ENCODE measurements at places on chromosomes 12 and 14. TPM values are rescaled to one million over a fixed set of nuclear protein-coding genes. Genes with fewer than 3 reads are reported as not detected.

Gene KRT75
- not detected for total RNA-seq

Gene CLEC7A
- total RNA-seq = not detected

Gene CLBA1
- 5.3 TPM for total RNA-seq

Gene ERH
- 273 TPM for total RNA-seq

DNA sequence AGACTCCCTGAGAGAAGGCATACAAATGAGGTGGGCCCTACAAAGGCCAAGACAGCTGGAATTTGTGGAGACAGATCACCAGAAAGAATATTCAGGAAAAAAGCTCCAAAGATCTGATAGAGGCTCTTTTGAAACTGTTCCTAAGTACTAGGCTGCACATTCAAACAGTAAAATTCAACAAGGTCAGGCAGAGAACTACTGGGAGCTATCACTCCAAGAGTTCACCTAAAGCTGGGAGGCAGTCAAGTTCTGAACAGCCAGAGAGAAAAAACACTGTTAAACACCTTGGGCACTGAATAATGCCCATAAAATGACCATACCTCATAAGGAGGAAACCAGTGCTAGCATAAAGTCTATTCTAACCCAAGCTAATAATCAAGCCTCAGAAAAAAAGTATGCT, 28.6 kb downstream of the MED13L start:
- no peak for DNase-seq

- DNase-seq = no peak
Measured at GRCh38 chr12:71524626-71525025, 85.0 kb downstream of the LGR5 start.

DNA sequence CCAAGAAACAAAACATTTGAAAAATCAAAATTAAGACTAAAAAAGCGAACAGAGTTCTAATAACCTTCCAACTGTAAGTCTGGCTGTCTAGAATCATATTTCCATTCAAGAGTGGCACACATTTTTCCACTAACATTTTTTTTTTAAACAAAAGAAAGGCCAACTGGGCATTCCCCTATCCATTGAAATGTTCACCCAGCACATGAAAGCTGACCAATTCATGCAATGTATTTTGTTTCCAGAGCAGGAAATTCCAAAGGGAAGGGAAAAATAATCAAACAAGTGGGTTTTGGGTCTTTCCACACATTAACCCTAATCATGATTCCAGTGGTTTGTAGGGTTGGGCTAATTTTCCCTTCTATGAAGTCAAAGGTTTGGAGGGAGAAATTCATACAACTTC, 206.5 kb downstream of the CALM1 start:
- peak; percentile 72 for DNase-seq

DNA sequence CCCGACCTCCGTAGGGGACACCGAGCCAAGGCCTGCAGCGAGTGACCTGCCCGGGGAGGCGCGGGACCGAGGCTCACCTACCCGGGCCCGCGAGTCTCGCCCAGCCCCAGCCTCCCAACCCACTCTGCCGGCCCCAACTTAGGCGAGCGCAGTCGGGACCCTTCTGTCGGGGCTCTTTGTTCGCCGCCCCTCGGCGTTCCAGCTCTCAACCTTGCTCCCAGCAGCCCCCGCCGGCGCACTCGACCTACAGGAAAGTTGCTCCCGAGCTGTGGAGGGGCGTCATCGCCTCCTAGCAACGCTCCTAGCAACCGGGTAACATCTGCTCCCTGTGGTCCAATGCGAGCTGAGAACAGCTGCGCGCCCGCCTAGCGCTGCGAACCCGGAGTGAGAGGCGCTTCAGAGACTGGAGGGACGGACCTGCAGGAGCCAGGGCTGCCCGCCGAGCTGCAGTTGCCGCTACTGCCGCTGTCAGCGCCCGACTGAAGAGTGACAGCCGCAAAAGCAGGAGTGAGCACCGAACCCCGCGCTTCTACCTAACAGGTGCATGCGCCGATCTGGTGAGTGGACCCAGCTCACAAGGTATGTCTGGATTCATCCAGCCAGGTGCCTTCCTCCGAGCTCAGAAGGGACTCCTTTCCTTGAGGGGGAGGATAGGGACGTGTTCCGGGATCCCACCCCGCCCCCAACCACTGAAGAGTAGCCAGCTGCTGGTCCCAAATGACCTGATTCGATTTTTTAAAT, 355.0 kb downstream of the SNAPC1 start:
- DNase-seq = peak; percentile 60

- peak; percentile 44 for DNase-seq
Measured at GRCh38 chr12:117671734-117672133, 297.1 kb downstream of the KSR2 start.

DNA sequence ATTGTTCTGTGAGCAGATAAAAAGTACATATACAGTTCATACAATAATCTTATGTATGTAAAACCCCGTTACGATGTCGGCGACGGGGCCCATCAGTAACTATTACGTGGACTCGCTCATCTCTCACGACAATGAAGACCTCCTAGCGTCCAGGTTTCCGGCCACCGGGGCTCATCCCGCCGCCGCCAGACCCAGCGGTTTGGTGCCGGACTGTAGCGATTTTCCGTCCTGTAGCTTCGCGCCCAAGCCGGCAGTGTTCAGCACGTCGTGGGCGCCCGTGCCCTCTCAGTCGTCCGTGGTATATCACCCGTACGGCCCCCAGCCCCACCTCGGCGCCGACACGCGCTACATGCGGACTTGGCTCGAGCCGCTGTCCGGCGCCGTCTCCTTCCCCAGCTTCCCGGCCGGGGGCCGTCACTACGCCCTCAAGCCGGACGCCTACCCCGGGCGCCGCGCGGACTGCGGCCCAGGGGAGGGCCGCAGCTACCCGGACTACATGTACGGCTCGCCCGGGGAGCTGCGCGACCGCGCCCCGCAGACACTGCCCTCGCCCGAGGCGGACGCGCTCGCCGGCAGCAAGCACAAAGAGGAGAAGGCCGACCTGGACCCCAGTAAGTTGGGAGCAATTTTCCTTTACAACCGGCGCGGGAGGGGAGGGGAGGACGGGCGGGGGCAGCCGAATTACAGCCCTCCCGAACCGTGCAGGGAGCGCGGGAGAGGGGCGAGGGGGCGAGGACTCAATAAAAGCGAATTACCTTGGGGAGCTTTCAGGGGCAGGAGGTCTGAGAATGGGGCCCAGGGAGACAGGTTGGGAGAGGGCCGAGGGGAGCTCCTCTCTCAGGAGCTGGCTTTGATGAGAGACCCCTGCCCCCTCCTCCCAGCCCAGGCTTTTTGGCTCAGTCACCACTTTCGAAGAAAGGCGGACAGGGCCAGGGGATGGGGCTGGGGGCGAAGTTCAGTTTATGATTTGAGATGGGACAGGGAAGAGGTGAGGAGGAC, at the start of gene HOXC9:
Gene HOXC9 (plus strand): TSS at position 46 of the 999 bp plus-strand sequence. CDS start 28 bp downstream, at position 74.
- DNase-seq = peak; percentile 38

All from endothelial cell of umbilical vein (primary cell).